ENCODE measurements at places on chromosomes 2 and 18. TPM values are rescaled to one million over a fixed set of nuclear protein-coding genes. Genes with fewer than 3 reads are reported as not detected.

Gene UGT1A5
- not detected for total RNA-seq

Gene CSRNP3
- 0.05 TPM for total RNA-seq

Gene DCDC2C
- total RNA-seq = not detected

Gene SPAST
- total RNA-seq = 16.2 TPM

DNA sequence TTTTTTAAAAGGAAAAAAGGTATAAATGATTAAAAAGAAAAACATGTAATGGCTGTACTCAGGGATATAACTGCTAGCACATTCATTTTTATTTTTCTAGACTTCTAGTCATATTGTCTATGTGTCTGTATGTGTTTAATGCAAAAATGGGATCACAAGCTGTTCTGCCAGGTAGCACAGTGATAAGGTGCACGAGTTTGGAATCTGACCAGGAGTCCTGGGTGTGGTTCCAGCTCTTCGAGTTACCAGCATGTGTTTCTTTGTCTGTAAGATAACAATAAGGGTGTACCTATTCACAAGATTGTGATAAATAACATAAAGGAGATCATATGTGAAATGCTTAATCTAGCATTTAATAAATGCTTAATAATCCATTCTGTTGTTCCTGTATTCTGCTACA lies 145.3 kb downstream of the PKP4 start:
- no peaks in the 10 kb centered on the region for H3K36me3 ChIP-seq
- peaks cover 10% of the 10 kb centered on the region for H3K4me1 ChIP-seq
- H3K27me3 ChIP-seq = no peaks in the 10 kb centered on the region

DNA sequence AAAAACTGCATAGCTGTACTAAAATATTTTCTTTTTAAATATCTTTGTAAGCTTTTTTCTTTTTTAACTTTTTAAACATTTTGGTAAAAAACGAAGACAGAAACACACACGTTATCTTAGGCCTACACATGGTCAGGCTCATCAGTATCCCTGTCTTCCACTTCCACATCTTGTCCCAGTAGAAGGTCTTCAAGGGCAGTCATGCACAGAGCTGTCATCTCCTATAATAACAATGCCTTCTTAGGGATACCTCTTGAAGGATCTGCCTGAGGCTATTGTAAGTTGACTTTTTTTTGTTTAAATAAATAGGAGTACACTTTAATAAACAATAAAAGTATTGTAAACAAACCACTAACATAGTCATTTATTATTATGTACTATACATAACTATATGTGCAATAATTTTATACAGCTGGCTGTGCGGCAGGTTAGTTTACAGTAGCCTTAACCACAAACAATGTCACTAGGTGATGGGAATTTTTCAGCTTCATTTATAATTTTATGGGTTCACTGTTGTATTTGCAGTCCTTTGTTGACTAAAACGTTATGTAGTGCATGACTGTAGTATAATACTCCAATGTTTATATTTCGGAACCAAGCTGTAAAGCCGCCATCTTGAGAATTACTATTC lies 124.4 kb downstream of the MAP4K4 start:
- H3K36me3 ChIP-seq = 0 out of 2 replicates have a peak, but pooled peaks cover 3% of the 10 kb centered on the region
- no peak overlapping the region for H3K27ac ChIP-seq
- H3K4me3 ChIP-seq = no peak overlapping the region
- no peaks in the 10 kb centered on the region for H3K4me1 ChIP-seq
- no peak for DNase-seq
- H3K27me3 ChIP-seq = no peaks in the 10 kb centered on the region

Gene HADHA
- total RNA-seq = 101 TPM

- H3K27me3 ChIP-seq = no peaks in the 10 kb centered on the region
- no peaks in the 10 kb centered on the region for H3K36me3 ChIP-seq
- no peak overlapping the region for H3K27ac ChIP-seq
- DNase-seq = no peak
- H3K4me3 ChIP-seq = no peak overlapping the region
These were observed 316.7 kb downstream of the LRP1B start for GRCh38 chr2:141814150-141814549.

GRCh38 chr2:159035790-159036411 lies 67.5 kb downstream of the TANC1 start:
- no peaks in the 10 kb centered on the region for H3K27me3 ChIP-seq
- H3K36me3 ChIP-seq = no peaks in the 10 kb centered on the region
- H3K4me3 ChIP-seq = no peak overlapping the region
- no peak overlapping the region for H3K27ac ChIP-seq
- peak; percentile 62 for DNase-seq

Gene VIT
- not detected for total RNA-seq

Gene CXCR2
- total RNA-seq = 0.15 TPM

DNA sequence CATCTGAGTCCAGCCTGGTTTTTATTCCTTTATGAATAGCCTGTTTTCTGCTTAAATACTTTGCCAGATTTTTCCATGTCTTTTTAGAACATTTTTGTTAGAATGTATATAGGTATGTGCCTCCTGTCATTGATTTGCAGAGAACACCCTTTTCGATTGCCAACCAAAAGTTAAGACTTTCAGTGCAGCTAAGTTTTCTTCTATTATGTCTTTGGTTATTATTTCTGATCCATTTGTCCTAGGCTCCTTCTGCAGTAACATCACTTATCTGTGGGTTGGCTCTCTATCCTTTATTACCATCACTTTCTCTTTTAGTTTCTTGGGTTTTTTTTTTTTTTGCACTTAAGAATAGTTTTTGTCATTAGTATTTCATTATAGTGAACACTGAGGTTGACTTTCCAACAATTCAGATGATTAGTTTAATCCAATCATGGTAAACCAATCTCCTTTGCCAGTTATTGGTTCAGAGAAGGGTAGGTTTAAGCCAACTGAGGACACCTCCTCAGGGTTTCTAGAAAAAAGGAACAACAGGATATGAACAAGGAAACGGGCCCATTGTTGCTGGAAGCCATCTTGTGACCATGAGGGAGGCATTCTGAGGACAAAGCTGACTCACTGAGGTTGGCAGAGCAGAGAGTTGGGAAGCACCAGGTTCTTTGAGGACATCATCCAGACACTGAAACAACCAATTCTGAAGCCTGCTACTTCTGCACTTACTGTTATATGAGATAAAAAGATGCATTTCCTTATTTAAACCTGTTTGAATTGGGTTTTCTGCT lies 37.9 kb upstream of the GBX2 start:
- no peaks in the 10 kb centered on the region for H3K27me3 ChIP-seq
- DNase-seq = no peak
- H3K27ac ChIP-seq = no peak overlapping the region
- no peaks in the 10 kb centered on the region for H3K4me1 ChIP-seq
- no peaks in the 10 kb centered on the region for H3K36me3 ChIP-seq
- no peak overlapping the region for H3K4me3 ChIP-seq

GRCh38 chr2:47724221-47724981 lies 58.5 kb upstream of the MSH6 start:
- DNase-seq = no peak
- no peaks in the 10 kb centered on the region for H3K4me1 ChIP-seq
- no peaks in the 10 kb centered on the region for H3K27me3 ChIP-seq
- H3K4me3 ChIP-seq = no peak overlapping the region
- H3K36me3 ChIP-seq = no peaks in the 10 kb centered on the region

GRCh38 chr2:217944923-217945322 lies 57.9 kb downstream of the TNS1 start:
- no peak overlapping the region for H3K27ac ChIP-seq
- peaks cover 9% of the 10 kb centered on the region for H3K4me1 ChIP-seq
- DNase-seq = no peak
- no peaks in the 10 kb centered on the region for H3K36me3 ChIP-seq

GRCh38 chr2:238082827-238083226 lies 17.3 kb upstream of the ESPNL start:
- peaks cover 19% of the 10 kb centered on the region for H3K36me3 ChIP-seq
- no peak overlapping the region for H3K4me3 ChIP-seq
- no peak overlapping the region for H3K27ac ChIP-seq
- H3K4me1 ChIP-seq = no peaks in the 10 kb centered on the region
- no peak for DNase-seq

- H3K36me3 ChIP-seq = no peaks in the 10 kb centered on the region
- H3K27ac ChIP-seq = no peak overlapping the region
- no peaks in the 10 kb centered on the region for H3K27me3 ChIP-seq
- peak; percentile 57 for DNase-seq
These were observed 168.6 kb downstream of the SS18 start for GRCh38 chr18:25921677-25922421.

- no peaks in the 10 kb centered on the region for H3K36me3 ChIP-seq
- H3K4me3 ChIP-seq = no peak overlapping the region
- no peaks in the 10 kb centered on the region for H3K4me1 ChIP-seq
- H3K27ac ChIP-seq = no peak overlapping the region
- DNase-seq = no peak
These were observed 525.0 kb downstream of the ZEB2 start for GRCh38 chr2:143994961-143995360.

DNA sequence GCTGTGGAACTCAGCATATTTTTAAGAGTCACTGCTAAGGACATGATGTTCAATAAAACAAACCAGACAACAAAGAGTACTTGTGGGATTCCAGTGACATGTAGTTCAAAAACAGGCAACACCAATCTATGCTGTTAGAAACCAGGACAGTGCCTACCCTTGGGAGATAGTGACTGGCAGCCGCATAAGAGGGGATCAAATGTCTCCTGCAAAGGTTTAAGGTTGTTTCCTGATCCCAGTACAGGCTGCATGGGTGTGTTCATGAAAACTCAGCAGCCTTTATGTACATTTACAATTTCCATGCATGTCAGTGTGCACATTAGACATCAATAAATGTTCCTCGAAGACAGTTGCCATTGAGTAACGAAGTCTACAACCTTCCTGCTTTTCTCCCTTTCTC lies 183.8 kb downstream of the PID1 start:
- no peaks in the 10 kb centered on the region for H3K36me3 ChIP-seq
- no peak overlapping the region for H3K4me3 ChIP-seq

Gene EFR3B
- 0.96 TPM for total RNA-seq

DNA sequence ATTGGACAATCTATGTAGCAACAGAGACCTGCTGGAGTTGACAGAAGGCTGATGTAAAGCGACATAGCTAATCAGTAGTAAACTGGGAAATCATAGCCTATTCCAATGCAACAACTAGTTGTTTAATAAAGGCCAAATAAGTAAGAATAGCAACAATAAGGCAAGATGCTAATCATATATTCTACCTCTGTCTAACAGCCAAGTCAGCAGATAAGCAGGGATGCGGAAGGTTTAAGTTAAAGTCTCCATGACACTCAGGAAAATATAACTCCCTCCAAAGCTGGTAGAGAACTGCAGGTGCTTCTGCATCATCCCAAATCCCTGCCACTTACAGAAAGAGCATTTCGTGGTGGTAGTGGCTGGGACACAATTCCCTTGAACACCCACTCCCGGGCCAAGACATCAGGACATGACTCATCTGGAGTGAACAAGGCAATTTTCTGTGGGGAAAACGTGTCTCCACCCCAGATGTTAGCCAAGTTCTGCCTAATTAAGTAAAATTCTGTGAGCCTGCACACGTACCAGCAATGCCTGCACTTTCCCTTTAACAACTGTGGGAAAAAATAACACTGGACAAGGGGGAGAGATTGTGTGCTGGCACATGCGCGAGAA lies 413.6 kb upstream of the ID2 start:
- no peak overlapping the region for H3K4me3 ChIP-seq
- no peaks in the 10 kb centered on the region for H3K36me3 ChIP-seq
- H3K27ac ChIP-seq = no peak overlapping the region
- H3K4me1 ChIP-seq = peaks cover 11% of the 10 kb centered on the region

GRCh38 chr2:118049140-118049815 lies 35.4 kb upstream of the CCDC93 start:
- no peaks in the 10 kb centered on the region for H3K27me3 ChIP-seq
- no peak overlapping the region for H3K4me3 ChIP-seq
- H3K27ac ChIP-seq = no peak overlapping the region
- DNase-seq = no peak

GRCh38 chr2:157056200-157056676 lies 201.3 kb upstream of the GALNT5 start:
- no peaks in the 10 kb centered on the region for H3K27me3 ChIP-seq

DNA sequence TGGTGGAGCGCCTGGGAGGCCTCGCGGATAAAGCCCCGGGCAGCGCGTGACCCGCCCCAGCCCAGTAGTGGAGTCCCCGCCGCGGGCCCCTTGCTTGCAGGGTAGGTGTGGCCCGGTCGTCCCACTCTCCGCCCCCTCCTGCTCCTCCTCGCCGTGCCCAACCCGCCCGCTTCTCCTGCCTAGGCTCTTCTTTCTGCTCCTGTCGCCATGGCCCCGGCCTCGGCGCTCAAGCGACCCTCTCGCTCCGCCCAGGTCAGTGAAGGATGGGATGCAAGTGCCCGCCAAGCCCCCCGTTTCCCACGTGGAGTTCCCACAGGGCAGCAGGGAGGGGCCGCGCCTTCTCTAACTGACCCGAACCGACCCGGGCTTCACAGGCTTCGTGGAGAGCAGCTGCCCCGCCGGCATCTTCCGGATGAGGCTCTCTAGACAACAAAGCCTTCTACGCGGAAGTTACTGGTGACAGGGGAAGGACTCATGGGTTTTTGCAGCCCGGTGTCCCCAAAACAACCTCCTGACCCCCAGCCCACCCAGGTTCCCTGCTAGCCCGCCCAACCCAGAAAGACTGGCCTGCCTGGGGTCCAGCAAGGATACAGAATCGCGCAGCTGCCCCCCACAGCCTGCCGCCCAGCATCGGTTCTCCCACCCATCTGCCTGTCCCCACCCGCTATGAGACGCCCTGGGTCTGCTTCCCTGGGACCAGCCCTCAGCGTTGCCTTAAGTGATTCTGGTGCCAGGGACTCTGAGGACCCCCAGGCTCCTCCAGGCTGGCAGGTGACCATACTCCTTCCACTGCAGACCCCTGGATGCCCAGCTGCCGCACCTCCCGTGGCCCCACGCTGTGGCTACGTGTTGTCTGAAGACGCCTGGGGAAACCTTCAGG lies 32.8 kb downstream of the TTC32 start:
- no peaks in the 10 kb centered on the region for H3K4me1 ChIP-seq
- no peak for DNase-seq
- no peaks in the 10 kb centered on the region for H3K36me3 ChIP-seq

DNA sequence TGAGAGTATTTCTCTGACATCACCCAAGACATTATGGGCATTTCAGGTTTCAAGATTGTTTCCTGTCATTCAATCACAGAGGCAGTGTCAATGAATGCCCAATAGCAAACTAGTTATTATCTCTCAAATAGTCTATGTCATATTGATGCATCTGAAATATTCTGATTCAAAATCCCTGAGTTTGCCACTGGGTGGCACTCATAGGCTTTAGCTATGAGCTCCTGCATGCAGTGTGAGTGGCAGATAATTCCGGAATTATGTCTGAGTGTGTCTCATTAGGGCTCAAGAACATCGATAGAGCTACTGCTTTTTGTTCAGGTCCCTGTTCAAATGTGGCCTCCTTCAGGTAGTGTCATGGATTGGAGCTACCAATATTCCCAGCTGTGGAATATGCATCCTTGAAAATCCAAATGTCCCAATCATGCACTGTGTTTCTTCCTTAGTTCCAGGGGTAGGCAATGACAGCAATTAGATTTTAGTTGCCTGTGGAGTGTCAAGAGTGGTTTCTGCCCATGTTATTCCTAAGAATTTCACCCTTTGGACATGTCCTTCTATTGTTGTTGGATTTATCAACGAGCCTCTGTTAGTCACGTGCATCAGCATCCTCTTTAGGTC lies 7.8 kb upstream of the OR6B3 start:
- peak; percentile 54 for DNase-seq
- no peak overlapping the region for H3K27ac ChIP-seq
- H3K27me3 ChIP-seq = peaks cover 14% of the 10 kb centered on the region
- no peaks in the 10 kb centered on the region for H3K4me1 ChIP-seq

- no peaks in the 10 kb centered on the region for H3K4me1 ChIP-seq
- H3K27ac ChIP-seq = no peak overlapping the region
- H3K4me3 ChIP-seq = no peak overlapping the region
- H3K27me3 ChIP-seq = no peaks in the 10 kb centered on the region
These were observed 166.8 kb upstream of the CHAC2 start for GRCh38 chr2:53600815-53601214.

- H3K36me3 ChIP-seq = no peaks in the 10 kb centered on the region
- H3K27me3 ChIP-seq = no peaks in the 10 kb centered on the region
- no peak overlapping the region for H3K4me3 ChIP-seq
- H3K27ac ChIP-seq = no peak overlapping the region
- DNase-seq = no peak
These were observed 142.0 kb downstream of the MBD5 start for GRCh38 chr2:148162871-148163270.

Gene LINC00305
- total RNA-seq = not detected

Data from HCT116 (cell line).